ENCODE measurements at places on chromosomes 5 and 9.

GRCh38 chr5:149007174-149007573 lies 55.7 kb downstream of the SH3TC2 start:
- no peak for DNase-seq

- no peak for DNase-seq
These were observed 198.6 kb downstream of the MSX2 start for GRCh38 chr5:174922955-174923354.

GRCh38 chr5:44983006-44983405 lies 174.3 kb downstream of the MRPS30 start:
- no peak for DNase-seq

GRCh38 chr5:23991406-23991805 lies 484.0 kb downstream of the PRDM9 start:
- no peak for DNase-seq

DNA sequence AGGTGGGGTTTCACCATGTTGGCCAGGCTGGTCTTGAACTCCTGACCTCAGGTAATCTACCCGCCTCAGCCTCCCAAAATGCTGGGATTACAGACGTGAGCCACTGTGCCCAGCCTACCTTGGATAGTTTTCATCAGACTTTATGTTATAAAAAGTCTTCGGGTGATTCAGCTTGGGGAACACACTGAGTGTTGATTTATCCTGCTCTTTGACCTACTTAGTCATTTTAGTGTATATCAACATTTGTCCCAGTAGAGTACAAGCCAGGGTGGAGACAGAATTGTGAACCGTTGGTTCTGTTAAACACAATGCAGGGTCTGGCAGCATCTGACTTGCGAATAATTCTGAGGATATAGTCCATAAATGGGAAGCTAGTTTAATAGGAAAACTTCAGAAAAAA lies 39.7 kb downstream of the NFX1 start:
- DNase-seq = no peak

DNA sequence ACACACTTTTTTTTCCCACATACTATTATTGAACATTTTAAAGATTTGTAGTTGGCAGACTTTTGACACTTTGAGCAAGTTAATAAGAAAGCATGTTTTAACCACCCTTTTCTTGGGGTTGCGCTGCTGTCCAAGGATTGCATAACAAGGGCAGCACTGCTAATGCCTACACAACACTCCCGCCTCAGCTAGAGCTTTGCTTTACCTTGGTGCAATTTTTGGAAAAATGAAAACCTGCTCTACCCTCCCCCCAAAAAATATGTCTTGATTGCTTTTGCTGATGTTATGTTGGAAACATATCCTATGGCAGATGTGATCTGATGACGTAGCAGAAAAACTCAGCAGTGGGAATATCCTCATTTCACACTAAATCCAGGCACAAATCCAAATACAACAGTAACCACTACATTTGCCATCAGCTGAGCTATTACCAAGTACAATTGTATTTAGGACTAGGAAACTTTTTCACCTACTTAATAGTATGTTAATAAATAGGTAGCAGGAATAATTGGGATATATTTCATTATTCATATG lies 51.5 kb downstream of the UBE2R2 start:
- no peak for DNase-seq

- no peak for DNase-seq
These were observed 247.1 kb downstream of the SYK start for GRCh38 chr9:91048749-91049148.

DNA sequence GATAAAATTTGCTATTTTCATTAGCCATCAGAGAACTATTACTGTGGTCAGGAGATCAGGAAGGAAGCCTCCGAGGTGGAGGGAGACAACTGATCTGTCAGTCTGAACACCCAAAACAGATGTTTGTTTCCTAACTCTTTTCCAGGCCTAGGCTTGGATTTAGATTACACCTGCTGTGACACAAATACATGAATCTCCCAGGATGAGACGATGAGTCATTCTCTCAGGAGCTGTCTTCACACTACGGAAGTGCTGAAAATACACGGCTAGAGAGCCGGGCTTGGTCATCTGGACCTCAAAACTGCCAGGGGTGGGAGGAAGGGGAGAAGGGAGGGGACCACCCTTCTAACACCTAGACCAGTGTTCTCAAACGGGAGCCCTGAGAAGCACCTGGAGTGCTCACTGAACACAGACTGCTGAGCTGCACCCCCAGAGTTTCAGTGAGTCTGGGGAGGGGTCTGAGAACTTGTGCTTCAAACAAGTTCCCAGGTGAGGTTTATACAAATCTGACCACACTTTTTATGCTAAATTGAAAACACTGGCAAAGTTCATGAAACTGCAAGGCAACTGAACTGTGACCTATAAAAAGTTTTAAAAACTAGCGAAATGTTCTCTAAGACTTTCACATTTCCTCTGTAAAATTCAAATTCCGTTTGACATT lies 80.3 kb upstream of the EQTN start:
- no peak for DNase-seq

GRCh38 chr5:62647241-62647640 lies 68.6 kb downstream of the LRRC70 start:
- no peak for DNase-seq

DNA sequence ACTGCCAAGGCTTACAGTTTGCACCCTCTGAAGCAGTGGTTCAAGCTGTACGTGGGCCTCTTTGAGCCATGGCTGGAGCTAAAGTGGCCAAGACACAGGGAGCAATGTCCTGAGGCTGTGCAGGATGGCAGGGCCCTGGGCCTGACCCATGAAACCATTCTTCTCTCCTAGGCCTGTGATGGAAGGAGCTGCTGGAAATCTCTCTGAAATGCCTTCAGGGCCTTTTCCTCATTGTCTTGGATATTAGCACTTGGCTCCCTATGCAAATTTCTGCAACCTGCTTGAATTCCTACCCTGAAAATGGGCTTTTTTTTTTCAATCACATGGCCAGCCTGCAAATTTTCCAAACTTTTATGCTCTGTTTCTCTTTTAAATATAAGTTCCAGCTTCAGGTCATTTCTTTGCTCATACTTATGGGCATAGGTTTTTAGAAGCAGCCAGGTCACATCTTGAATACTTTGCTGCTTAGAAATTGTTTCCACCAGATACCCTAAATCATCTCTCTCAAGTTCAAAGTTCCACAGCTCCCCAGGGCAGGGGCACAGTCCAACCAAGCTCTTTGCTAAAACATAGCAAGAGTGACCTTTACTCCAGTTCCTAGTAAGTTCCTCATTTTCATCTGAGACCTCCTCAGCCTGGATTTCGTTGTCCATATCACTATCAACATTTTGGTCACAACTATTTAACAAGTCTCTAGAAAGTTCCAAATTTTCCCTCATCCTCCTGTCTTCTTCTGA lies 138.3 kb downstream of the OSTF1 start:
- no peak for DNase-seq

- DNase-seq = no peak
These were observed 44.1 kb downstream of the CCL28 start for GRCh38 chr5:43367909-43368669.

GRCh38 chr9:37271679-37272078 lies 150.8 kb upstream of the GRHPR start:
- DNase-seq = no peak

- no peak for DNase-seq
These were observed 613.6 kb upstream of the KLF4 start for GRCh38 chr9:108103046-108103693.

GRCh38 chr5:137751869-137752491 lies 2.2 kb downstream of the HNRNPA0 start:
- no peak for DNase-seq

DNA sequence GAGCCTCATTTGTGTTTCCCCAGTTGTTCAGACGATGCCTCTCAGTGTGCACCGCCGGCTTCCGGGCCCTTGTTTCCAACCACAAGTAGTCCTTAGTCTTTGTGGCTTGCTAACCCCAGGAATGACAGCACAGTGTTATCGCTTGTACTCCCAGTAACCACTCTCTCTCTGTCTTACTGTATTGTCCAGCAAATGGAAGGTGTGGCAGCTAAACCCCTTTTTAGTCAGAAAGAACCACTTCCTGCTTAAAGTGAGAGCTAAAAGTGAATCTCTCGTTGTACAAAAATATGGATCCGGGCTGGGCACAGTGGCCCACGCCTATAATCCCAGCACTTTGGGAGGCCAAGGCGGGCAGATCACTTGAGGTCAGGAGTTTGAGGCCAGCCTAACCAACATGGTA lies 61.3 kb downstream of the ENC1 start:
- peak; percentile 59 for DNase-seq

DNA sequence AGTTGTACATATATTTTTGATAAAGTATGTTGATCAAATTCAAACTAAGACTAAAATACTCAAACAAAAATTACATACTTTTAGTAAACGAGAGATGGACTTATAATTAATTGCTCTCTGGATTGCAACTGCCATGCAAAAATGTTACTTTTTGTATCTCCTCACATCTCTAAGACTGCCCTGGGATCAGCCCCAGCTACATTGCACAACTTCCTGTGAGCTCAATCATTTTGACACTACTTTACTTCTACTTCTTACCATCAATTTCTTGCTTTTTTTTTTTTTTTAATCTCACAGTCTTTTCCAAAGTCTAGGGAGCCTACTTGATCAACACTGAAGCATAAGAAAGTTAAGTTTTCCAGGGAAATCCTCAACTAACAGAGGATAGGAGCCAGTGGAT lies 506.0 kb upstream of the CDH10 start:
- DNase-seq = no peak

DNA sequence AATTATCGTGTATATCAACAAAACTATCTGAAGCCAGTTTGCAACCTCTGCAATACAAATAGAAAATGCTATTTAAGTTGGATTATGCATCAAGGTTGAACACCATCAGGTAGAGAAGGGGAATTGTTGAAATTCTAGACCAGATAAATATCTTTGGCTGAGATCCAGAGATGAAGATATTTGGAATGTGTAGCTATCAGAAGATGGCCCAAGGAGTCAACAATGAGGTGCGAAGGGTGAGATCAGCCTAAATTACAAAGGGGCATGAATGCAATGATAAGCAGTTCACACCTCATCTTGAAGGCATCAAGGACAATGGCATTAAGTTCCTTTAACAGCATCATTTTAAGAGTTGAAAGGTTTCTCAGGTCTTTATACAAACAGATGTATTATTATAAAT lies 572.1 kb upstream of the DMAC1 start:
- DNase-seq = no peak

DNA sequence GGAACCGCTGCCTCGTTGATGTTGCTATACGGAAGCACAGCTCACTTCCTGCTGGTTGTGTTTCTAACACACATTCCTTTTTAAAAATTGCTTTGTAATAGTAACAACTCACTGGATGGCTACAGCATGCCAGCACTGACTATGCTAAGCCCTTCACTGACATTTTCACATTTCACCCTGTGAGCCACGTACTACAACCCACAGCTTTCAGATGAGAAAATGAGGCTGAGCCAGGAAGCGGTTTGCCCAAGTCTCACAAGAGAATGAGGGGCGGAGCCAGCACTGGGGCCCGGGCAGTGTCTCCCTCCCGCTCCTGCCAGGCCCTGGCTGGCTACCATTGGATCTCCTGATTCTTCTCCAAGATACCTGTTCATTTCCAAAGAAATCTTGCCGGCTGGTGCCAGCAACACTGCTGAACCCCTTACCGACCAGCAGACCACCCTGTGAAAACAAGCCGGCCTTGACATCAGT lies 38.3 kb downstream of the FAM78A start:
- peak; percentile 80 for DNase-seq

DNA sequence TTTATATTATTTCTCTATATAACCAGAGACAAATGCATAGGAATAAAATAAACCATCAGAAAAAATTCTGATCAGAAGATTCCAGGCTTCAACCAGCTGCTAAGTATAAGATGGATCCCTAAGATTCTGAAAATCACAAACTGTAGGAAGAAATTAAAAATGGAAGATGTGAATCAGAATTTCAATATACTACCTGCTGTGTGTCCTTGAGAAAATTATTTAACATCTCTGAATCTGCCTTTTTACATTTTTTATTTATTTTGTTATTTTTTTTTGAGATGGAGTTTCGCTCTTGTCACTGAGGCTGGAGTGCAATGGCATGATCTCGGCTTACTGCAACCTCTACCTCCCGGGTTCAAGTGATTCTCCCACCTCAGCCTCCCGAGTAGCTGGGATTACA lies 187.2 kb downstream of the GNAQ start:
- no peak for DNase-seq

DNA sequence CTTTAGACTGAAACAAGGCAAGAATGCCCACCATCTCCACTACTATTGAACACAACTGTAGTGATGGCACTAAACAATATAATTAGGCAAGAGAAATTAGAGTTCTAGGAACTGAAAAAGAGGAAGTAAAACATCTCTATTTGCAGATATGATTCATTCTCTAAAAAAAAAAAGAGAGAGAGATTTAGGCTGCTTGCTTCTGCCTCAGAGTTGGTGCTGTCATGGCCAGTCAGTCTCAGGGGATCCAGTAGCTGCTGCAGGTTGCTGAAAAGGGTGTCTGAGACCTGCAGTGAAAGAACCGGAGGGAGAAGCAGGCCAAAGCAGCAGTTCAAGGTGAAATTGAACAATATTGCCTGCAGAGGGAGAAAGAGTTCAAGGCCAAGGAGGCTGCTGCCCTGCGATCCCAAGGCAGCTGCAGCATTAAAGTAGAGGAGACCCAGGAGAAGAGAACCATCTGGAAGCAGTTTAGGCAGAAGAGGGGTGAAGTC lies 72.5 kb downstream of the AP3B1 start:
- no peak for DNase-seq

DNA sequence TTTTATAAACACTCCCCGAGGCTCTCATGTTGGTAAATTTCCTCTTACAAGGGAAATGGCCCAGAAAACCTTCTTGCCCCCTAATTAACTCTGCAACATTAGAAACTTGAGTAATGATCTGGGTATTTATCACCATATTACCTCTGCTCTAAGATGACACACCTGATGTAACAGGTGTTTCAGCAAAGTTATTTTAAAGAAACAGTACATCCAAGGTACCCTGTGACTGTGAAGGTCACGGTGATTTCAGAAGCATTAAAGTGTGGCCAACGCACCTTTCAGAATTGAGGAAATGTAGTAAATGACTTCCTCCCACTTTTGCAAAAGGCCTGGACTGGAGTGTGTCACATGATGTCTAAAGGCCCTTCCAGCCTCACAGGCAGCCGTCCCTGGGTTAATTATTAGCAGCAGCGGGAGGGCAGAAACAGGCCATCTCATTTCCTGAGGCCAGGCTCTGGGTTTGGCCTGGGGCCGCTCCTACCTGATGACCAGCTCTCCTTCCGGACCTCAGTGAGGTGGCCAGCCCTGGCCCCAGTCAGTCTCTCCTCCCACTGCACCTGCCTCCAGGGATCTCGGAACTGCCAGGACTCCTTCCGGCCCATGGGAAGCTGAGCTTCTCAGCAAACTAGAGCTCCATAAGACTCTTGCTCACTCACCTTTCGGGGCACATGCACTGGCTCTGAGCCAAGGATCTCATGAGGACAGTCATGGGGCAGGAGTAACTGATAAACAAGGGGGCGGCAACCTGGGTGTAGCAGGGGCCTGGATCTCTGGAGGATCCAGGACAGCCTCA lies 20.7 kb downstream of the PTPN3 start:
- no peak for DNase-seq

DNA sequence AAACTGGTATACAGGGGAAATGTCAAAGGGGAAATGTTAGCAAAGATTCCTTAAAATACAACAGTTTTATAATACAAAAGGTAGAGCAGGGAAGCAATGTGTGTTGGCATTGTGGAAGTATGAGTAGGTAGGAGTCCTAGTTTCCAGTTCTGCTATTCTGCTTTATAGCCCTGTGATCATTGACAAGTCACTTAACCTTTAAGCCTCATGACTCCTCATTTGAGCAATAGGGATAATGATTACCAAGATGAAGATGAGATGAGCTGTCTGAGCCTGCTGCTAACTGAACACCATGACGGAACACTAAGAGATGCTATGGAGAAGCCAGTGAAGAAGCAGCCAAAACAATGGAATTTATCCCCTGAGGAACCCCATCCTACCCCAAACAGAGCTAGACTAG lies 251.7 kb downstream of the PAPPA start:
- no peak for DNase-seq

Measured in stimulated activated CD8-positive, alpha-beta memory T cell treated with anti-CD3 and anti-CD28 coated beads, Interleukin-15, amount 100 ng/mL, for 48 hours (primary cell).